Large intestine (tissue), 12 donors: ENCODE measurements at places on chromosomes 11 and 22. TPM values are rescaled to one million over a fixed set of nuclear protein-coding genes. Genes with fewer than 3 reads are reported as not detected.

Gene PAK1
- 81.0 TPM for polyA plus RNA-seq

Gene TBX10
- 4.9 TPM for polyA plus RNA-seq

Gene GRAP2
- polyA plus RNA-seq = 1.8 TPM

Gene C1QTNF5
- 19.5 TPM for polyA plus RNA-seq

Gene MN1
- 5.8 TPM for polyA plus RNA-seq

Gene DENND6B
- 7.1 TPM for polyA plus RNA-seq

Gene CEP126
- polyA plus RNA-seq = 5.9 TPM

Gene C11orf21
- polyA plus RNA-seq = 22.7 TPM

Gene H19
- 4,676 TPM for polyA plus RNA-seq

Gene CARD16
- polyA plus RNA-seq = 25.6 TPM

Gene OR51B4
- polyA plus RNA-seq = 0.07 TPM

Gene UBQLN3
- not detected for polyA plus RNA-seq

Gene CALCB
- 4.3 TPM for polyA plus RNA-seq

Gene OR51T1
- not detected for polyA plus RNA-seq

Gene SCGB1C1
- not detected for polyA plus RNA-seq

Gene PLEKHB1
- polyA plus RNA-seq = 5.5 TPM

Gene TRIM48
- not detected for polyA plus RNA-seq

Gene SLC22A25
- 0.01 TPM for polyA plus RNA-seq

Gene CTSD
- 341 TPM for polyA plus RNA-seq

Gene CNTF
- polyA plus RNA-seq = 1.4 TPM

Gene SEZ6L
- 4.3 TPM for polyA plus RNA-seq

Gene POTEH
- polyA plus RNA-seq = not detected

Gene PRG3
- 0.07 TPM for polyA plus RNA-seq

Gene UBQLNL
- 0.70 TPM for polyA plus RNA-seq

Gene TRIM5
- polyA plus RNA-seq = 23.9 TPM

Gene KIAA0930
- 21.8 TPM for polyA plus RNA-seq

Gene TBCEL
- 15.4 TPM for polyA plus RNA-seq

Gene OTOG
- 0.10 TPM for polyA plus RNA-seq

Gene PHF5A
- 39.5 TPM for polyA plus RNA-seq
